ENCODE measurements at places on chromosomes 6 and 20.

- DNase-seq: peak; percentile 86
These were observed 31.3 kb upstream of the ZSCAN23 start for GRCh38 chr6:28474441-28475219.

DNA sequence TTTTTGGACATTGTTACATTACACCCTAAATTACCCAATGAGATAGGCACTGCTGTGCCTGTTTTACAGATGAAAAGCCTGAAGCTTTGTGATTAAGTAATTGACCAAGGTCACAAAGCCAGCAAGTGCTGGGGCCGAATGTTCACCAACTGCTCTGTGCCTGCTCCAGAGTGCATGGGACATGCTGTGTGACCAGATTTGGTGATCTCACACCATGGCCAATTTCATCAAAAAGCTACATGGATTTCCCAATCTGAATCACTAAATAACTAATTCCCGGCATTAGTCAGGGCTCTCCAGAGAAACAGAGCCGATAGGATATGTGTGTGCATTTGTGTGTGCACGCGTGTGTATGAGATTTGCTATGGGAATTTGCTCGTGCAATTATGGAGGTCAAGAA, 228.3 kb upstream of the ECI2 start:
- DNase-seq: no peak

GRCh38 chr6:112007254-112007653, 46.6 kb upstream of the CCN6 start:
- no peak for DNase-seq

DNA sequence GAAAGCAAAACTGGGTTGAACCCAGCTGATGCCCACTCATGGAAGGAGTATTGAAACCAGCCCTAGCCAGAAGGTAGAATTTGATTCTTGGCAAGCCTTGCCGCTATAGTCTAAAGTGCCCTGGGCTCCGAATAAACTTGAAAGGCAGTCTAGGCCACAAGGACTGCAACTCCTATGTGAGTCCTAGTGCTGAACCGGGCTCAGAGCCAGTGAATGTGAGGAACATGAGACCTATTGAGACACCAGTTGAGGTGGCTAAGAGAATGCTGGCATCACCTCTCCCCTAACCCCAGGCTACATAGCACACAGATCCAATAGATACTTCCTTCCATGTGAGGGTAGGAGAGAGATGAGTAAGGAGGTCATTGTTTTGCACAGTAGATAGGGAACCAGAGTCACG, 3.5 kb upstream of the DEFB110 start:
- no peak for DNase-seq

- DNase-seq: peak; percentile 94
These were observed at the start of gene STK38 for GRCh38 chr6:36546920-36547645. TSS of gene STK38 (minus strand) at chr6:36547479. CDS start at chr6:36540202, 7,277 bp downstream.

- no peak for DNase-seq
These were observed 184.7 kb upstream of the RALGAPA2 start for GRCh38 chr20:20897145-20897544.

- no peak for DNase-seq
These were observed 125.7 kb upstream of the BTBD3 start for GRCh38 chr20:11791835-11792567.

GRCh38 chr6:88517737-88518136, 351.6 kb upstream of the CNR1 start:
- no peak for DNase-seq

DNA sequence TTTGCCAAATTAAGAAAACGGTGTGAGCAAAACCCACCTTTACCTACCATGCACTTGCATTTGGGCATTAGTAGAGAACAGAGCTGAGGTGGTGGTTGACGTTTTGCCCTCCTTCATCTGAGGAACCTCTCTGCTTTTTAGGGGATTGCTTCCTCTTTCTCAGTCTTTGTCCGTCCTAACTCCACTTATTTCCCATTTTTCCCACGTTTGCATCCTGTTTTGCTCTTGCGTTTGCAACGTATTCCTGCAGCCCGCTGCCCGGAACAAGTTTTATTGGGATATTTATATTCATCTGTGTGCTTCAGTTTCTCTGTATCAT, 374 bp upstream of the SERINC1 start:
- DNase-seq: no peak

- no peak for DNase-seq
These were observed 6.7 kb downstream of the PCMT1 start for GRCh38 chr6:149756261-149756636.

DNA sequence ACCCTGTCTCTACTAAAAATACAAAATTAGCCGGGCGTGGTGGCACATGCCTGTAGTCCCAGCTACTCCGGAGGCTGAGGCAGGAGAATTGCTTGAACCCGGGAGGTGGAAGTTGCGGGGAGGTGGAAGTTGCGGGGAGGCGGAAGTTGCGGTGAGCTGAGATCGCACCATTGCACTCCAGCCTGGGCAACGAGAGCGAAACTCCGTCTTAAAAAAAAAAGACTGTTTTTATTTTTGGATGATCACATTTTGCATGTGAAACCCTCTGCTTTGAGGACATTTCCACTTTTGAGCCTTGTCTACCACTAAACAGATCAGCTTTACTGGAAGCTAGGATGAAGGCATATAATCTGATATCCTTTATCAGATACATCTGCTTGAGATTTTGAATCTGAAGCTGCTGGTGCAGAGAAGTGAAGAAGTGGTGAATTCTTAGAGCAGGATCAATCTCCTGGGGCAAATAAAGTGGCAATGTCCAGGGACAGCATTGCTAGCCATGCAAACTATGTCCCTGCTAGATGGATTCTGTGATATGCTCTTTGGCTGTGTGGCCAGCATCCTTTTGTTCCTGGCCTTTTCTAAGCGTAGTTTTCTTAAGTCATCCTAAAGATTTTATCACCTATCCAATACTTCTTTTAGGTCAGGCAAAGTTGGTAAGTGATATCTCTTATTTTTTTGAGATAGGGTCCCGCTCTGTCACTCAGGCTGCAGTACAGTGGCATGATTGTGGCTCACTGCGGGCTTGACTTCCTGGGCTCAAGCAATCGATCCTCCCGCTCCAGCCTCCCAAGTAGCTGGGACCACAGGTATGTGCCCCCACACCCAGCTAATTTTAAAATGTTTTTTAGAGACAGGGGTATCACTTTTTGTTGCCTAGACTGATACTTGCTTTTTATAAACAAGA, 23.3 kb downstream of the RBL1 start:
- DNase-seq: no peak

DNA sequence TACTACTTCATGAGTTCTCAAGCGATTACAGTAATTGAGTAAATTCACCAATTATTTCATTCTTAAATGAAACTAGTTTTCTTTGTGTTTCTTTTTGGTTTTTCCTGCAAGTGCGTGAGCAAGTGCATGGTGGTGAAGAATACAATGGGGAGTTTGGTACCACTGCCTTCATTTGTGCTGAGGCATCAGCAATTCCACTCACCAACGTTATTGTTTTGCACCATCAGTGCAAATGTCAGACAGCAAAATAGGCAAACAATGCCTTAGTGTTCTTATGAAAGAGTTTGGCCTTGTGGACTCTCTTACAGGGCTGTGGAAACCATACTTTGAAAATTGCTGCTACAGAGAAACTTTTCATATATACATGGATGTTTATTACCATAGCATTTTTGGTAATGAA, 8.2 kb downstream of the CDH26 start:
- DNase-seq: no peak

DNA sequence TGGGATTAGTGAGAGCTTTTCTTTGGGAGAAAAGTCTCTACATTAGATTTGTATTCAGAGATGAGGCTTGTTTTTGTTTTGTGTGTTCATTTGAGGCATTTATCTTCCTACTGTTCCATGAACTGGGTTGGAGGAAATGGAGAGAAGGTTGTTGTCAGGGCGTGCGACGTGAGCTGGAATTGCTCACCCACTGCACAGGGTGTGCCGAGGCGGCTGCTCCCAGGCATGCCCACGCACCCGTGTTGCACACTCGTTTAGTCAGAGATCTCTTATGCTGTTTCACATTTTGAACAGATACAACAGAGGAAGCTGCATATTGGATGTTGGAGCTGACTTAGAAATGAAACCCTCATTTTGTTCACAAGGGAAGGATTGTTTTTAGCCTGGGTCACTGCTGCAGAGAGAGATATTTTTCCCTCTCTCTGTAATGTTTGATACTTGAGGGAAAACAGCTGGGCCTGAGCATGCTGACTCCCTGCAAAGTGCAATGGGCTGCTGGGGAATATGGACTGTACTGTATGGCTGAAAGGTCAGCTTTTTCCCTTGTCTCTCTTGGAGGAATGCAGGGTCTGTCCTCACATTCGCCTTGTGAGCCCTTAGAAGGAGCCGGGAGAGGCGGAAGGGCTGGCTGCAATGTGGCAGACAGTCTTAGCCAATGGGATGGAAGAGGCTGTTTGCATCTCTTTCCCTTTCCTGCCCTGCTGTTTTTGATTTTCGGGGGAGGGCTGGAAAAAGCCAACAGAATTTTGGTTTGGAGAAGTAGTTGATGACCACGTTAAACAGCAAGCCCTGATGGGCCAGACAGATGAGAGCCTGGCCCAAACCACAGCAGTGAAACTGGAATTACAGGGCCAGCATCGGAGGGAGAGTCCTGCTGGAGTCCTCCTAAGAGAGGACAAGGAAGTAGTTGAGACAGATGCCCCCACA, 170.8 kb downstream of the SASH1 start:
- no peak for DNase-seq

DNA sequence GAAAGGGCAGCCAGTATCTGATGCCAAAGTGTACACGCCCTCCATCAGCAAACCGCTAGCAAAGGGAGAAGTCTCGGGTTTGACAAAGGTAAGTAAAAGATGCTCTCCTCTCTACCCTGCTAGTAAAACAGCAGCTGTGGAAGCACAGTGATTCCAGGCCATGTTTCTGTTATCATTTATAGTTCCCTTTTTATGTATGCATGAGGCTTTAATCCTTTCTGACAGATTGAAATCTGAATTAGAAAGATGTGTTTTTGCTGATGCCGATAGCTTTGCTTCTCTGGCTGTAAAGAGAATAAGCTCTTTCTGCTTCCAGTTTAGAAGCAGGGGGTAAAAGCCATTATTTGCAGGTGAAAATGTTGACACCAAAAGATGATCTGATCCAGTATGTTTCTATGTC, 392.4 kb upstream of the SOX4 start:
- no peak for DNase-seq

- DNase-seq: no peak
These were observed 115.1 kb downstream of the ZMYND8 start for GRCh38 chr20:47241345-47241781.

DNA sequence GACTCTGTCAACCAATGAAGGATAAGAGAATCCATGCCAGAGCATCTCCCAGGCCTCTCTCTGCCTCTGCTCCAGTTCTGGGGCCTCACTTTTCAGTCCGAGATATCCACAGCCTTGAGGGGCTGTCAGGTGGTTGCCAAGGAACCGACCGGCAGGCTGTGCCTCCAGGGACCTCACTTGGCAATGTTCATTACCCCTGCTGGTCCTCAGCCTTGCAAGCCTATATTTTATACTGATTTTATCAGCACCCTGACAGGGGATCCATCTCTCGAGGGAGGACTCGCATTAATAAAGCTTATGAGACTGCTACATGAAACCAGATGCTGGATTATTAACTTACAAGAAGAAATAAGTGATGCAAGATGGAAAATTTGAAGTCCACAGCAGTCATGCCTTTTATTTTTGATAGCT, 39.9 kb downstream of the TMC2 start:
- no peak for DNase-seq

- DNase-seq: no peak
These were observed 203.1 kb downstream of the UBE3D start for GRCh38 chr6:82862543-82862942.

GRCh38 chr20:62357187-62357667, 9.9 kb downstream of the LAMA5 start:
- no peak for DNase-seq

- no peak for DNase-seq
These were observed 63.9 kb downstream of the CD164 start for GRCh38 chr6:109318328-109318876.

DNA sequence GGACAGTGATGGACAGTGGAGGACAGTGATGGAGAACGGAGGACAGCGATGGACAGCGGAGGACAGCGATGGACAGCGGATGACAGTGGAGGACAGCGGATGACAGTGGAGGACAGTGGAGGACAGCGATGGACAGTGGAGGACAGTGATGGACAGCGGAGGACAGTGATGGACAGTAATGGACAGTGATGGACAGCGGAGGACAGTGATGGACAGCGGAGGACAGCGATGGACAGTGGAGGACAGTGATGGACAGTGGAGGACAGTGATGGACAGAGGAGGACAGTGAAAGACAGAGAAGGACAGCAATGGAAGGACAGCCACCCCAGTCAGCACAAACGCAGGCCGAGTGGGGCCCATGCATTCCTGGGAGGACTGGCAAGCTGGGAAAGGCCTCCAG, 3.4 kb upstream of the NKAIN4 start:
- no peak for DNase-seq

GRCh38 chr6:15698471-15698870, 35.6 kb upstream of the DTNBP1 start:
- no peak for DNase-seq

DNA sequence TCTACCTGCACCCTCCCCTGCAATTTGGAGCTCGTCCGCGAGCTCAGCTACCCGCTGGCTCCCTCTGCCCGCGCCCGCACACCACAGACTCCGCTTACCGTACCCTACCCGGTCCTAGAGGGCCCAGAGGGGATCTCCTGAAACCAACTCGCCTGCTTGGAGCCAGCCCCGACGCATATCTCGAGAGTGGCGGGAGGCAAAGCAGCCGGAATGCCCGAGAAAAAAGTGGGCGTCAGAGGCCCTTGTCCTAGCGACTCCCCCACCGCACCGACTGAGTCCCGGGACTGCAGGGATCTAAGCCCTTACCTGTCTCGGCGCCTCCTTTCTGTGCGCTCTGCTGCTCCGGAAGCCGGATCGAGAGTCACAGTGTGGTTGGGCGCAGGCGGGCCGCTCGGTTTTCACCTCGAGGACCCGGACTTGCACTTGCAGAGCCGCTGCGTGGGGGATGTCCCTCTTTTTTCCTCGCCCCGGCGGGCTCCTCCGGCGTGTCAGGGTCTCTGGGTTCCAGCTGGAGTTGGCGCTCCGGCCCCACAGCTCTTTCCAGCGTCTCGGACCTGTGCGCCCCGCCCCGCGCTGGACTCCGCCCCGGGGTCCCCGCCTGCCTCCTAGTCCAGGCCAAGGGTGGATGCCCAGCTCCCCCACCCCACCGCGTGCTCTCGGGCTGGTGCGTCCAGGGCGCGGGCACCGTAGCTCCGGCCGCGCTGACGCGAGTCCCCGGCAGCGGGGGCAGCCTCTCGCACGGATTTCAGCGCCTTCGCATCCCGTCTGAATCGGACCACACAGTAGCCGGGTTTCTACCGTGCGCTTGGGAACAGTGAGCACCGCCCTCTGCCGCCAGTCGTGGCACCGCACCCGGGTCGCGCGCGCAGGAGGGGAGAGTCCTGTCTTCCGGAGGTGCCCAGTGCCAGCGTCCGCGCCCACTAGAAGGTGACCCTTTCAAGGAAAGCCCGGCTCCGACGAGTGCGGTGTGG, at the start of gene PROKR2:
Gene PROKR2, minus strand, starts transcription at position 767 of the 971 bp plus-strand sequence. CDS start 2,585 bp downstream, outside the sequence.
- peak; percentile 2 for DNase-seq

DNA sequence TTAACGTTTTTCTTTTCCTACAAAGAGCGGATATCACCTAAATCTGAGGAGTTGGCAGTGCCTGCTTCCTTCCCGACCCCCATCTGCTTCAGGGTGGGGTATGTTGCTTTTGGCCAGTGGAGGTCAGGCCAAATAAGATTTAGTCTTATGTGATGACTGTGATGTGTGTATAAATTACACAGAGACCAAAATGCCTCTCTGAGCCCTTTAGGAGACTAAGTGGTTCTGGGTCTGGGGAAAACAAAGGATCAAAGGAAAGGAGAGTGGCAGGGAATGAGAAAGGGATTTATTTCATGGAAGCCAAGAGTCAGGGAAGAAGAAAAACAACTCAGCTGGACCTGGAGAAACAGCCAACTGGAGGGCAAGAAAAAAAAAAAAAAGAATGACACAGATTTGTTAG, 39.1 kb upstream of the TBC1D7 start:
- no peak for DNase-seq
